ENCODE measurements at places on chromosomes 16 and 17.

DNA sequence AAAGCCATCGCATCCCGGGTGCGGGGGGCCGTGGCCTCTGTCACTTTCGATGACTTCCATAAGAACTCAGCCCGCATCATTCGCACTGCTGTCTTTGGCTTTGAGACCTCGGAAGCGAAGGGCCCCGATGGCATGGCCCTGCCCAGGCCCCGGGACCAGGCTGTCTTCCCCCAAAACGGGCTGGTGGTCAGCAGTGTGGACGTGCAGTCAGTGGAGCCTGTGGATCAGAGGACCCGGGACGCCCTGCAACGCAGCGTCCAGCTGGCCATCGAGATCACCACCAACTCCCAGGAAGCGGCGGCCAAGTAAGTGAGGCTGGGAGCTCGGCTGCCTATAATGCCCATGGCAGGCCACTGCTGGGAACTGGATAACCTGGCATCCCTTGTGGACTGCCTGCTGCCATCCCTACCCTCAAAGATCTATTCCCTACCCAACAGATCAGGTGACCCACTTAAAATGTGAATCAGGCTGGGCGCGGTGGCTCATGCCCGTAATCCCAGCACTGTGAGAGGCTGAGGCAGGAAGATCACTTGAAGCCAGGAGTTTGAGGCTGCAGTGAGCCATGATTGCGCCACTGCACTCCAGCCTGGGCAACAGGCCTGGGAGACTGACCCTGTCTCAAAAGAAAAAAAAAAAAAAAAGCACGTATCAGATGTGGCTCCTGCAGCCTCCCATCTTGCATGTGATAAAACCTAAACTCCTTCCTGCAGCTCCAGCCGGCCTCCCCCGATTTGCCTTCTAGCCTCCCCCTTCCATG lies 18.3 kb downstream of the CDIPT start:
- DNase-seq = no peak

- no peak for DNase-seq
Measured at GRCh38 chr17:4879601-4880000, 19.7 kb upstream of the C17orf107 start.

- no peak for DNase-seq
Measured at GRCh38 chr16:72946474-72947194, 101.3 kb downstream of the ZFHX3 start.

GRCh38 chr16:31385680-31386079 lies 7.5 kb upstream of the ITGAD start:
- no peak for DNase-seq

GRCh38 chr16:783404-784161 lies 4.6 kb downstream of the RPUSD1 start:
- DNase-seq = no peak

- DNase-seq = no peak
Measured at GRCh38 chr17:27239046-27239445, 54.9 kb upstream of the WSB1 start.

DNA sequence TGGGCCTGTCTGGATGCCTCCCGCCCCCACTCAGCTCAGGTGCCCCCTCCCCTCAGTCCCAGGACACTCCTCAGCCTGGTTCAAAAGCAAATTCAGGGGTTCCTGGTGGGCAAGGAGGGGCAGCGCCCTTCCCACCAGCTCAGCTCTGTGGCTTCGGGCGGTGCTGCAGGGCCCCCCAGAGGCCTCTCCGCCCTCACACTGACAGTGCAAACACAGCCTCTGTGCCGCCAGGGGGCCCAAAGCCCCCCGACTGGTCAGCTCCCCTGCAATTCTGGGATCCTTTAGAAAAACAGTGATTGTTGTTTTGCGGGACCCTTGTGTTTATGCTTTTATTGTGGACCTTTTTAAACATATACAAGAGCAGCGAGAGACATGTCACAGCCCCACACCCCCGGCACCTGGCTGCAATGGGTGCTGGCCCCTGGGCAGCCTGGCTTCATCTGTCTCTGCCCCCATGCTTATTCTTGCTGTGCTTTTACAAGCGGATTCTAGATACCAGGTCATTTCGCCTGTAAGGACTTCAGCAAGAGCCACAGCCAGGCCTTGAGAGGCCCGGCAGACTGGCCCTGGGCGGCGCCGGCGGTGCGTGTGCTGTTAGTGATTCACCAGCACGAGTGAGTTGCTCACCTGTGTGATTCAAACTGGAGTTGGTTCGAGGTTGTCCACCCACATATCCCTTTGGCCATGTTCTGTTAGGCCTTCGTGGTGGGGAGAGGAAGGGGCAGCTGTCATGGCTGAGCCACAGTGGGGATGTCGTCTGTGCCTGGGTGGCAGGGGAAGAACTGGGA lies 21.2 kb downstream of the ZNF469 start:
- no peak for DNase-seq

DNA sequence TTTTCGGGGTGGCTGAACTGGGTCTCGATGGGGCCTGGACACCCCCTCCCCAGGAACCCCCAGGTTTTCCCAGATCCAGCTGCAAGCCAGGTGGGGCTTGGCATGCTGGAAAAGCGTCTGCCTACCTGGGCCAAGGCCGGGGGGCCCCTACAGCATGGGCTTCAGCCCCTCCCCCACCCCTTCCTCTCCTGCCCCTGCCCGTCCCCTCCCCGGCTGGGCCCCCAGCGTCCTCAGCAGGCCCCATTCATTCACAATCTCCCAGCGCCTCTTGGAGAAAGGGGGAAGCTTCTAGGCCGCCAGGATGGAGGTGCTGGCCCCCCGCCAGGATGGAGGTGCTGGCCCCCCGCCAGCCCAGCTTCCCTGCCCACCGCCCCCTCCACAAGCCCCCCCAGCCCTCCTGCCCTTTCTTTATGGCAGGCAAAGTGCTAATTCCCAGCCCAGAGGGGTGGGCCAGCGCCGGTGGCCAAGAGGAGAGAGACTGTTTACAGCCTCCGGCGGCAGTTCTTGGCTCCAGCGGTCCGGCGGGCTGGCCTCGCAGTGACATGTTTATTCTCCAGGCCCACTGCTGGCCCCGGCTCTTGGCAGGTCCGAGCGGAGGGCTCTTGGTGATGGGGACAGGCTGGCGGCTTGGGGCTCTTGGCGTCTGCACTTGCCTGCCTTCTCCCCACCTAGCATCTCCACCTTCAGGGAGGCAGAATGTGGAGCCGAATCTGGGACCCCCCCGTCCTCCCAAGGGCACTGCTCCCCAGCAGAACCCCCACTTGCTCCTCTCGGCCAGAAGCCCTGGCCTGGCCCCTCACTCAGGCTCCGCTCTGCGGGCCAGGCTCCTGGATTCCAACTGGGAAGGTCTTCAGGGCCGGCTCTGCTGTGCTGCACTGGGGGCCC lies 94.4 kb upstream of the CIBAR2 start:
- DNase-seq = no peak

DNA sequence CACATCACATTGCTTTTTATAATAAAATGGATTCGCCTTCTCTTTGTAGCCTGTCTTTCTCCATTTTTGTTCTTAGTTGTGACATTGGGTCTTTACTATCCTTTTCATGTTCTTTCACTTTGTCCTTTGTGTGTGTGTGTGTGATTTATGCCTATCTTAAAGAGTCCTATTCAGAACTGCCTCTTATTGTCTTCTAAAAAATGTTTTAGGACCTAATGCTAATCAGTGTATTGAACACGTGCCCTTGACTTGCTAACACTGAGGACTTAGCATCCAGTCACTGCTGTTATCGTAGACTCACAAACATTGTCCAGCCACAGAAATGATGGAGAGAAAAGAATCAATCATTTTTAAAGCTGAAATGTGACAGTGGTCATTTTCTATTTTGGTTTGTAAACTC lies 251.9 kb downstream of the CNTNAP4 start:
- DNase-seq = no peak

Measured in adipocyte (in vitro differentiated cells).